ENCODE measurements at places on chromosomes 12 and 14. TPM values are rescaled to one million over a fixed set of nuclear protein-coding genes. Genes with fewer than 3 reads are reported as not detected.
A peak's percentile ranks its signal among the peaks of the same experiment; 100 is the strongest.

DNA sequence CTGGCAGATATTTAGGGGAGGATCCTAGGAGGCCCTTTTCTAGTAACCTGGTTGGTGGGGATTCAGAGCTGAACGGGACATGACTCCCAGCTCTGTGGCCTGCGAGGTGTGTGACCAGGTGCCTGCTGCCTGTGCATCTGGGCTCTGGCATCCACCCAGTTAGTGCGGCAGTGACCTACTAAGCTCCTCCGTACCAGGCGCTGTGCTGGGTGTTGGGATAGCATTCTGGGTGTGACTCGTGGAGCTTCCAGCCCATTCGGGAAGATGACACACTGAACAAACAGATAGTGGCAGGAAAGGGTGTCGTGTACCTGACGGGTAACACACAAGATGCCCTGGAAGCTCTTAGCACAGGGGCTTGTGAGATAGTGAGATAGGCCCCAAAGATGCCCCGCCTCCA is 80.9 kb downstream of the ACACB start:
- no peak for DNase-seq

GRCh38 chr12:2835691-2836403 is 1.0 kb upstream of the NRIP2 start:
- no peak for DNase-seq

The LIN7A gene
- not detected for total RNA-seq

GRCh38 chr12:62123721-62124203 is 136.4 kb upstream of the USP15 start:
- peak; percentile 27 for DNase-seq

- no peak for DNase-seq
These were observed 211.8 kb downstream of the PPM1H start for GRCh38 chr12:62722971-62723680.
